ENCODE measurements at places on chromosomes 7 and 10.

DNA sequence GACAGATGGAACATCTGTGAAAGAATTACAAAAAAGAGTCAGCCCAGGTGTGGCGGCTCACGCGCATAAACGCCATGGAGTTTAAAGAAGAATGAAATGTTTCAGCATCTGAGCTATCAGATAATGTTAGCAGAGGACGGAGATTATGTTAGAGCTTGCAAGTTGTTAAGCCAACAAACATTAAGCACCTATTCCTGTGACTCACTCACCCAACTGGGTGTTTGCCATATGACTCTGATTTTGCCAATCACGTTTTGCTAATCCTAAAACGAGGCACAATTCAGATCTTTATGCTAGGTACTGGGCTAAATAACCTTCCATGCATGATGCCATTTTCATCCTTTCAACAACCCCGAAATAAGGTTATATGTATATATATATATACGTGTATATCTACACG is 29.0 kb upstream of the CCNY start:
- no peak for DNase-seq

- DNase-seq = no peak
These were observed 85.8 kb upstream of the PRKCQ start for GRCh38 chr10:6665847-6666246.

DNA sequence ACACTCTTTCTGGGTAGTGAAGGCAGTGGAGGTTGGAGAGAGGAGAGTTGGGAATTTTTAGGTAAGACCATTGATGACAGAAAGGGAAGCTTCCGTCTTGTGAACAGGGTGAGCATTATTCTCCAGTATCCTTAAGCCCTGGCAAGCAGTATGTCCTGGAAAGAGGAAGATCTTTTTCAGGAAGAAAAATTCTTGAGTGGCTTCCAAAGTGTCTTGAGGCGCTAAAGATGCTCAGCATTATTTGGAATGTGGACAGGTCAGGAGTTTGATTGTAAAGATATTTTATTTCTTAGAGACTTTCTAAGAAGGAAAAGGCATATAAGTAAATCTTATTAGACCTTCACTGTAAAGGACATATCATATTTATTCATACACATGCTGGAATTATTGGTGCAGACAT is 54.3 kb downstream of the ABCC2 start:
- no peak for DNase-seq

DNA sequence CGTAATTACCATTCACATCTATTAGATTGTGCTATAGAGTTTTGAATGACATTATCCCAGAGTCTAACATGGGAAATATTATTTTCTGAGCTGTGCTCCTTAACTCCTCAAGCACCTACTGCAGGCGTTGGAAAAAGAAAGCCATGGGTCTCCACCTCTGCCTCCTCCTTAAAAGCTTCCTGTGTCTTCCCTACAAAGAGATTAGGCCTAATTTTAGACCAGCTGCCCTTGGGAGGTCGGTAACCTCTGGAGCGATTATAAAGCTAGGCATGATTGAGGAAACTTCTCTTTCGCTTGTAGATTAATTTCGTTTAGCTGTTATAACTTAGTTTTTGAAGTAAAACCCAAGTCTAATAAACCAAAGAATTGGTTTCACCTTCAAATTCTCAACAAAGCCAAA is 75.2 kb downstream of the PLXDC2 start:
- DNase-seq = no peak

GRCh38 chr10:8296090-8296733 is 241.7 kb downstream of the GATA3 start:
- DNase-seq = no peak

- no peak for DNase-seq
These were observed 88.4 kb downstream of the FAS start for GRCh38 chr10:89078724-89079672.

DNA sequence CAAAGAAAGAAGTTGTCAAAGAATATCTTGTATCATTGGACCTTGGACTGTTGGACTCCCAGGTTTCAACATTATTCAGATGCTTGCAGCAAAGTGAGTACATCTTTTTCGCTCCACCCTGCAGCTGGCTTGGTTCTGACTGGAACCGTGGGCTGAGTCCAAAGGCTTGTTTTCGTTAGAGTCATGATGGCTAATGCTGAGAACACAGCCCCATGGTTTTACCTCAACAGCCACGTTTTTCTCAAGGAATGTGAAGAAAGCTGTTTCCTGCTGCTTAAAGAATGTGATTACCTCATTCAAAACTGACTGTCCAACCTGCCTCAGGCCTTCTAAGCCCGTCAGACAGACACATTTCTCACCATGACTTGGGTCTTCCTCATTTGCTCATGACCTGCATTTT is 69.5 kb downstream of the STEAP1B start:
- DNase-seq = no peak

DNA sequence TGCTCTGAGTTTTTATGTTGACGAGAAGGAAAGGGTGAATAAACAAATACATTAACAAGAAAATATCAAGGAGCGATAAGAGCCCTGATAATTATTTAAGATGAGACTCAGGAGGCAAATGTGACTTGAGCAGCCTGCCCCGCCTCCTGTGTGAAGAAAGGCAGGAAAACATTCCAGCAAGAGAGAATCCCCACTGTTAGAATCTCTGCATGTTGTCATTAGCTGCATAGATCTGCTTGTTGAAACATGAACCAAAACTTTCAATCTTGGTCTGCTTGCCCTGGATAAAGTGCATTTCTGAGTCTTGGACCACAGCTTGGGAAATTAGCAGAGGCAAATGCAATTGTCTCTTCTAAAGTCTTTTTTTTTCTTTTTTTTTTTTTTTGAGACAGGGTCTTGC is 120.0 kb downstream of the DPP6 start:
- DNase-seq = no peak

DNA sequence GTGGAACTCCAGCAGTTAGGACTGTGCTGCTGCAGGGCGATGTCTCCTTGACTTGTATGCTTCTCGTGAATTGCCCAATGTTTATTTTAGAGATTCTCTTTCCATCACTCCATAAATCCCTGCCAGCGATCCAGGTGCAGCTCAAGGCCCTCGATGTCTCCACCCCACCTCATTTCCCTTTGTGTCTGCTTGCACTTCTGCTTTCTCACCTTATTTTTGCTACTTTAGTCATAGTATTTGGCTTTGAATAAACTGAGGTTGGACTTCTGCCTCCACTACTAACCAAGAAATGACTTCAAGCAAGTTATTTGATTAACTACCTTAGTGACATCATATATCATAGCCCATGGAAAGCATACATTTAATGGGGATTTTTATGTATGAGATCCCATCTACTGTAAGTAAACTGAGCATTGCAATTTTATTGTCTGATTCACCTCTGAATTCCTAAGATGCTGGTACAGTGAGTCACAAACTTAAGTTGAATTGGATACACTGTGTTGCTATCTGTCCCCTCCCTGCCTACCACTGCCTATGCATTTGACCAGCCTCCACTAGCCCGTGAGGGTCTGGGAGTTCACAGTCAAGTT is 255.8 kb downstream of the ABCA13 start:
- no peak for DNase-seq

GRCh38 chr10:78371136-78371535 is 337.5 kb downstream of the RPS24 start:
- DNase-seq = no peak

- DNase-seq = no peak
These were observed 737.1 kb downstream of the PHTF2 start for GRCh38 chr7:78535655-78536054.

DNA sequence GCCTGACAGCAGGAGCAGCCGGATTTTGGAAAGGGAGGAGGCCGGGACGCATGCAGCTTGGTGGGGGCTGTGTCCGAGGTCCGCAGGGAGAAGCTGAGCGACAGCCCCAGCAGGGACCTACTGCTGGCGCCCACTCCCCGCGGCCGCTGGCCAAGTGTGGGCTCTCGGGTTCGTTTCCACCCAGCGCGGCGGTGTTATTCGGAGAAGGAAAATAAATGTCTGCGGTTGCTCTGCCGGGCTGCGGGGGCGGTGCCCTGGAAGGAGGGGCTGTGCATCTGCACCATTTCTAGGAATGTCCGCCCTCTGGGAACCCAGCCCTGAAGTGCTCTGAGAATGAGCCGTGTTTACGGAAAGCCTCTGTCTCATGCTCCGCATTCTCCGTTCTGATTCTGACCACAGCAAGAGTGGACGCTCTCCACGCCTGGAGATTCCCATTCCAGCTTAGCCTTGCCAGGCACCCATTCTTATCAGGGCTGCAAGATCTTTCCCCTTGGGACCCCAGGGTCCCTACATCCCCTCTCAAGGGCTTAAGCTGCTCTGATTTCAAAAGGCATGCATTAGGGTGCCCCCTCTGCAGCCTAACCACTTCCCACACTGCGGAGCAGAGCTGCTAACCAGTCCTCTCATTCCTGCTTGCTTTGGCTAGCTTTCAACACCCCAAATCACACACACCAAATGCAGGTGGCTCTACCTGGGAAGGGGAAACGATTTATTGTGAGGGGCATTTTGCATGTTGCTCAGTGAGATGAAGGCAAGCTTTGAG is 256.6 kb upstream of the GLI3 start:
- DNase-seq = no peak

DNA sequence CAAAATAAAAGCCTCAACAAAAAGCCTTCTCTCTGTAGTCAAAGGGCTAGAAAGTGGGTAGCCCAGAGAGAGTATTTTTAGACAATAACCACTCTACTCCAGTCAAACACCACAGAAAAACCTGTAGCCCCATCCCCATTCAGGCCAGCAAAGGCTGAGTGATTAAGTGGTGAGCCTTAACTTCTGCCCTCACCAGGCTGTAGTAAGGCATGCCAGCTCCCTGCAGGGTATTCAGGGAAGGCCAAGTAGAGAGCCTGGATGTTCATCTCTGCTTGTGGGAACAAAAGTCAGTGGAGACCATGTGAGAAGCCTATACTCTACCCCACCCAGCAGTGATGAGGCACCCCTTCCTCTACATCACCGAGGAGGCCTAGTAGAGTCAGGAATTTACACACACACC is 51.2 kb downstream of the HIF1AN start:
- DNase-seq = no peak

DNA sequence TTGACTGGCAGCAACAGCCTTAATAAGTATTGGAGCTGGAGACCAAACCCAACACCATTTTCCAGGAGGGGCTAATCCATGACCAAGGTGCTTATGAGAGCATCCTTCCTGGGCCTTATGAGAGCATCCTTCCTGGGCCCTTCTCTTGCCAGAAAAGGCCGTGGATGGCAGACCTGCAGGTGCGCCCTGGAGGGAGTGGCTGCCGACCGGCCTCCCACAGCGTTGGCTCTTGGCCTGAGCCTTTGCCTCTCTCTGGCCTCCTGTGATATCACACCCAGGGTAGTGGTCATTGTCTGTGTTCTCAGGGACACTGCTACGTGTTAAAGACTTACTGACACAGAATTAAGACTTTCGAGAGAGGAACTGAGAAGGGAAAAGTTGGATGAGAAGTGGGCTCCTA is 22.3 kb upstream of the NUDCD3 start:
- no peak for DNase-seq

DNA sequence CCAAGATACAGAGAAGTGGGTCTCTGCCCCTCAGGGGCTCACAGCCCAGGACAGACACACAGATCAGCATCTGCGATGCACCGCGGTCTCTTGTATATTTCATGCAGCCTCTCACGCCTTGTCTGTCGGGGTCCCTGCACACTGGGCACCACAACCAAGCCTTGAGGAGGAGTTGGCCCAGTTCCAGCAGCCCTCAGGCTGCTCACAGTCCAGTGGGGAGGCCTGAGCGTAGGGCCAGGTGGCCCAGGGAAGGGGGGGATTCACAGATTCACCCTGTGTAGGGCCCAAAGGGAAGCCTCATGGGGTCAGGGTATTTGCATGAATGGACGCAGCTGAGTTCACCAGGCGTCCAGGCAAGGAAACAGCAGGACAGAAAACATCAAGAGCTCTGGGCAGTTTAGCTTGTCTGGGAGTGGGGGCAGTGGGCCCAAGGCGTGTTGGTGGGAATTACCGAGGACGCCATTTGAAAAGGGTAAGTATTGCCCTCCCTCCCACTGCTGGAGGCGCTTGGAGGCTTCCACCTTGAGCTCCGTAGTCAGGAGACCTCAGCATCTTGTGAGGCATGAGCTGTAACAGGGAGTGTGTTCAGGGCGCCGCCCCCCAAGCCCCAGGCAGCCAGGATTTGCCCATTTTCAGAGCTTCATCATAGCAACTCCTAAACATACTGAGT is 129.1 kb upstream of the CHST15 start:
- no peak for DNase-seq

GRCh38 chr7:98456866-98457265 is 56.0 kb upstream of the BAIAP2L1 start:
- DNase-seq = no peak

GRCh38 chr7:92809760-92810573 is 26.4 kb downstream of the CDK6 start:
- DNase-seq = no peak

GRCh38 chr7:106626376-106627164 is 34.4 kb downstream of the CCDC71L start:
- DNase-seq = no peak

- DNase-seq = peak; percentile 42
These were observed 29.8 kb downstream of the RSU1 start for GRCh38 chr10:16787361-16787791.

DNA sequence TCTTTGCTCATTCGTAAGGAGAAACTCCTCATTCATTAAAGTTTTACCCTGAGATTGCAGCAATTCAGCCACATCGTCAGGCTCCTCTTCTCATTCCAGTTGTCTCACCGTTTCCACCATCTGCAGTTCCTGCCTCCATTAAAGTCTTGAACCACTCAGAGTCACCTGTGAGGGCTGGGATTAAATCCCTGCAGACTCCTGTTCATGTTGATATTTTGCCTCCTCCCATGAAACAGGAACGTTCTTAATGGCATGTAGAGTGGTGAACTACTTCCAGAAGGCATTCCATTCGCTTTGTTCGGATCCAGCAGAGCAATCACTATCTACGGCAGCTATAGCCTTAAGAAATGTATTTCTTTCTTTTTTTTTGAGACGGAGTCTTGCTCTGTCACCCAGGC is 96.5 kb upstream of the FAM20C start:
- DNase-seq = no peak

GRCh38 chr7:20514364-20514763 is 101.1 kb upstream of the ABCB5 start:
- DNase-seq = no peak

- no peak for DNase-seq
These were observed 99.3 kb upstream of the NFE2L3 start for GRCh38 chr7:26052706-26053105.

- DNase-seq = no peak
These were observed 133.1 kb downstream of the CD36 start for GRCh38 chr7:80771523-80771922.
